ENCODE measurements at places on chromosomes 7 and 10. TPM values are rescaled to one million over a fixed set of nuclear protein-coding genes. Genes with fewer than 3 reads are reported as not detected.

GRCh38 chr10:1667392-1667791 lies 69.9 kb downstream of the ADARB2 start:
- DNase-seq: no peak

DNA sequence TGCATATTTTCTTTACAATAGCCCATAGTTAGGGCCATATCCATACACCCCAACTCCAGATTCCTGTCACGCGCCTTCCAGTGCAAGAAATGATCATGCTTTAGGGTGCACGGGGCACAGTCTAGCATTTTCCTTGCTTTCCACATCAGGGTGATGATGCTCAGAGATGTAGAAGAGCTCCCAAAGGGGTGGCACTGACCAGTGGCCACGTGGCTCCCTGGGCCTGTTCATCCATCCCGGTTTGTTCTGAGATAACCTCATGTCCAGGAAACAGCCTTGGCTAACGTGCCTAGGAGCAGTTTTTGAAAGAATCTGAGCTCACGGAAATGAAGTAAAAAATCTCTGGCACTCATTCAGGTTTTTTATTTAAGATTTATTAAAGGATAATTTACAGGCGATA lies 139.3 kb downstream of the GALNT17 start:
- no peak for DNase-seq

DNA sequence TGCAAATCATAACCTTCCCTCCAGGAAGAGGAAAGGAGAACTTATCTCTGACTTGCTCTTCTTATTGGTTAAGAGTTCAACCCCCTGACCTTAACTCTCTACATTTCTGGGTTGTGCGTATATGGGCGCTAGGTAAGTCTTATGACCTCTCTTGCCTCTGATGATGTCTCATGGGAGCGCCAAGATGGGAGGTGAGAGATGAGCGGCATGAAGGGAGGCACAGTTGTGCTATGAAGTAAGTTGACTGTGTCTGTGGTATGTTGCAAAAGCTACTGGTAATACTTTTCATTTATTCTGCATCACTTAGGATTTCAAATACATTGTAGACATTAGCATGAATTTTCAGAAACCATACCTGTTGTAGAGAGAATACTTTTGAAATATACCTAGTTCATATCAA lies 59.0 kb downstream of the EXOC6 start:
- no peak for DNase-seq

The EPHB6 gene
- 17.4 TPM for total RNA-seq
